Thymus (tissue), 14 donors: ENCODE measurements at places on chromosomes 12 and 14. TPM values are rescaled to one million over a fixed set of nuclear protein-coding genes. Genes with fewer than 3 reads are reported as not detected.

DNA sequence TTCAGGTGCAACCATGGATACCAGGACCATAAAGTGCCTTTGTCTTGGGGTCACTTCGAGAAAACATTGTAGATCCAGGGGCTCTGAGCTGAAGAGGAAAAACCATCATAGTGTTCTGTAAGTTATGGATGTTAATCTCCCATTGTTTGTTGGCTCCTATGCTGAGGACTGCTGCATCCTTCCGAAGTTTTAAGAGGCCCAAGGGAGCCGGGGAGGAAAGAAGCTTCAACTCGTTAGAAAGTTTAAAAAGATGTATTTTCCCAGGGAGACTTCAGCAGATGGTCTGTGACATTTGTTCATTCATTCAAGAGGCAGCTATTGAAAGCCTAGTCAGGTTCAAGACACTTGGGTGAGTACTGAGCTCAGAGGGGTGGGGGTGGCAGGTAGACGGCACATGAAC, 378.8 kb upstream of the TBX3 start:
- H3K4me3 ChIP-seq = no peak overlapping the region
- H3K36me3 ChIP-seq = no peaks in the 10 kb centered on the region
- H3K27ac ChIP-seq = no peak overlapping the region
- DNase-seq = no peak

- no peak overlapping the region for H3K27ac ChIP-seq
- H3K36me3 ChIP-seq = no peaks in the 10 kb centered on the region
- no peak overlapping the region for H3K4me3 ChIP-seq
- DNase-seq = no peak
Observed at GRCh38 chr12:740921-741320, 11.5 kb upstream of the WNK1 start.

DNA sequence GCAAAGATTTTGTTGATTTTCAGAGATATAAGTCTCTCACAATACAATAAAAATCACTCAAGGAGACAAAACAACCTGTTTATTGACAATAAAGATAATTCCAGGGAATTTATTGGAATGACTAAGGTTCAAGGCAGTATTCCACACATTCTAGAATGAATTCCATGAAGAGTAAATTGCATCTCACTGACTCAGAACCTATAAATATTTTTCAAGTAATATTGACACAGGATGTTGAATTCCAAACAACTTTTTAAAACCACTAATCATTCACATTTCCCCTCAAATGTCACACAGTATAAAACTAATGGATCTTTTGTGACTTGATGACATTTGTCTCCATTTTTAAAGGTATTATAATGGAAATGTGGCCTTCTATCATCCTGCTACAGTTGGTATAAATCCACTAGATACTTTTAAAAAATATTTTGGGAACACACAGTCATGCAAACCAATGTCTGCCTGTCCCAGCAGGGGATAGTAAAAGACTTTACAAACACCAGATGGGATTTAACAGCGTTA, 42.1 kb upstream of the LGR5 start:
- no peaks in the 10 kb centered on the region for H3K27me3 ChIP-seq
- H3K36me3 ChIP-seq = no peaks in the 10 kb centered on the region
- no peak overlapping the region for H3K4me3 ChIP-seq
- H3K4me1 ChIP-seq = no peaks in the 10 kb centered on the region
- H3K27ac ChIP-seq = no peak overlapping the region
- DNase-seq = no peak

- H3K4me3 ChIP-seq = no peak overlapping the region
- DNase-seq = no peak
- no peaks in the 10 kb centered on the region for H3K36me3 ChIP-seq
- no peaks in the 10 kb centered on the region for H3K27me3 ChIP-seq
- peaks cover 20% of the 10 kb centered on the region for H3K4me1 ChIP-seq
Observed at GRCh38 chr12:121980191-121980891, 41.3 kb upstream of the BCL7A start.

DNA sequence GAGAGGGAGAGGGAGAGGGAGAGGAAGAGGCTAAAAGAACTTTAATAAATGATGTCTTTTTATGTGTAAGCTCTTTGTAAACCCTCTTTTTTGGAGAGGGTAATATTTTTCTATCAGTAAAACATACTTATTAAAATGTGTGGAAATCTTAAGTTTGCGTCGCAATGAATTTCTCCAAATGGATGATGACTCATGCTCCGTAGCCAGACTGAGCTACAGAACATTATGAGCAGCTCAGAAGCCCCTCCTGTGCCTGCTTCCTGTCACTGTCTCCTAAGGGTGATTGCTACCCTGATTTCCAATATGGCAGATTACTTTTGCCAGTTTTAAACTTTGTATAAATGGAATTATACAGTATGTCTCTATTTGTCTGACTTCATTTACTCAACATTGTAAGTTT, 13.0 kb upstream of the PYGL start:
- no peaks in the 10 kb centered on the region for H3K4me1 ChIP-seq
- no peak overlapping the region for H3K27ac ChIP-seq
- DNase-seq = no peak
- no peak overlapping the region for H3K4me3 ChIP-seq
- no peaks in the 10 kb centered on the region for H3K36me3 ChIP-seq

GRCh38 chr14:37658156-37658555, 62.7 kb downstream of the TTC6 start:
- no peak overlapping the region for H3K27ac ChIP-seq
- no peaks in the 10 kb centered on the region for H3K27me3 ChIP-seq
- H3K4me3 ChIP-seq = no peak overlapping the region
- no peak for DNase-seq
- H3K36me3 ChIP-seq = no peaks in the 10 kb centered on the region

The BRI3BP gene
- 2.6 TPM for polyA plus RNA-seq

- H3K27ac ChIP-seq = peak overlapping the region; percentile 67
- DNase-seq = peak; percentile 53
- H3K4me1 ChIP-seq = peaks cover 3% of the 10 kb centered on the region
- H3K4me3 ChIP-seq = no peak overlapping the region
Observed at GRCh38 chr14:68248481-68249255, 429.1 kb downstream of the RAD51B start.

GRCh38 chr12:69508621-69509020, 38.4 kb downstream of the FRS2 start:
- no peaks in the 10 kb centered on the region for H3K27me3 ChIP-seq
- H3K27ac ChIP-seq = no peak overlapping the region
- DNase-seq = no peak
- no peak overlapping the region for H3K4me3 ChIP-seq
- H3K4me1 ChIP-seq = no peaks in the 10 kb centered on the region
- H3K36me3 ChIP-seq = no peaks in the 10 kb centered on the region

The SERPINA3 gene
- polyA plus RNA-seq = 120 TPM

- H3K27ac ChIP-seq = peak overlapping the region; percentile 72
- no peaks in the 10 kb centered on the region for H3K36me3 ChIP-seq
- H3K4me3 ChIP-seq = no peak overlapping the region
- DNase-seq = no peak
- no peaks in the 10 kb centered on the region for H3K27me3 ChIP-seq
Observed at GRCh38 chr14:76977793-76978720, 50.5 kb downstream of the IRF2BPL start.

GRCh38 chr14:39576736-39577135, 144.5 kb upstream of the FBXO33 start:
- DNase-seq = no peak
- no peak overlapping the region for H3K27ac ChIP-seq
- H3K4me3 ChIP-seq = no peak overlapping the region
- H3K27me3 ChIP-seq = no peaks in the 10 kb centered on the region

DNA sequence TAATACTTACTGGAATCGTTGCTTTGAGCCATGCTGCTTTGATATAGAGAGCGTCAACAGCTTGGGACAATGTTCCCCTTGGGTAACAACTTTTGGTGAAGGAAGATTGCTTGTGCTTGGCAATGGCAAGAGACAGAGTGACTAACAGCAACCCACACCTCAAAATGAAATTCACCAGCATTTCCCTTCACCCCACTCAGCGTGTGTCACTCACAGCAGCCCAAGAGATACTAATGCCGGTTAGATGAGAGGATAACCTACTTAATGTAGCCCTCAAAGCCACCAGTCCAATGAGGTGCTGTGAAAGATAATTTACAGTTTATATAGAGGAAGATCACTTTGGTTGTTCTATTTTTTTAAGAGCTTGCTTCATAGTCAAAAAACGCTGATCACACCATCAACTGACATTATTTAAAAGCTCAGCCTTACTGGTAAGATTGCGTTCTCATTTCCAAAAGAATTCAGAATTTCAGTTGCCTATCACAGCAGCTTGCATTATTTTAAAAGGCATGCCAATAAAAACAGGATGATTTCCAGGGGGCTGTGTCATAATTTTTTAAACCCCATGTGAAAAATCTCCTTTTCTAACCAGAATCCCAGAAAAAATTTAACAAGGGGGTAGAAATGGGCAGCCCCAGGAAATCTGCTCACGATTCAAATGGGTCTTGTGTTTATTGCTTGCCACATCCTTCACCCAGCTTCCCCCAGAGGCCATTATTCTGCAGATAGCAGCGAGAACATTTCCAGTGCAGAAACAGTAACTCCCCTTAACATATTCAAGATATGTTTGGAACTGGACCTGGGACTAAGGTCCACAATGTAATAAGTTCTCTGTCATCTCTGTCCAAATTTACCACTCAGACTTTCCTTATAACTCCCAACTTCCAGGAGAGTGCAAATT, at the start of gene IL26:
Gene IL26 (minus strand): TSS at position 235 of the 901 bp plus-strand sequence. CDS start 54 bp downstream, at position 181.
- no peaks in the 10 kb centered on the region for H3K36me3 ChIP-seq
- peaks cover 3% of the 10 kb centered on the region for H3K4me1 ChIP-seq
- H3K27ac ChIP-seq = no peak within 1 kb of the TSS
- H3K27me3 ChIP-seq = no peaks in the 10 kb centered on the region
- no peak for DNase-seq
- no peak within 1 kb of the TSS for H3K4me3 ChIP-seq

The KRT82 gene
- polyA plus RNA-seq = 0.34 TPM

The CCDC177 gene
- polyA plus RNA-seq = 0.02 TPM

GRCh38 chr12:110379197-110379596, 24.3 kb downstream of the ANAPC7 start:
- H3K27me3 ChIP-seq = no peaks in the 10 kb centered on the region
- DNase-seq = no peak
- H3K36me3 ChIP-seq = peaks cover 87% of the 10 kb centered on the region

The VRTN gene
- 0.02 TPM for polyA plus RNA-seq

DNA sequence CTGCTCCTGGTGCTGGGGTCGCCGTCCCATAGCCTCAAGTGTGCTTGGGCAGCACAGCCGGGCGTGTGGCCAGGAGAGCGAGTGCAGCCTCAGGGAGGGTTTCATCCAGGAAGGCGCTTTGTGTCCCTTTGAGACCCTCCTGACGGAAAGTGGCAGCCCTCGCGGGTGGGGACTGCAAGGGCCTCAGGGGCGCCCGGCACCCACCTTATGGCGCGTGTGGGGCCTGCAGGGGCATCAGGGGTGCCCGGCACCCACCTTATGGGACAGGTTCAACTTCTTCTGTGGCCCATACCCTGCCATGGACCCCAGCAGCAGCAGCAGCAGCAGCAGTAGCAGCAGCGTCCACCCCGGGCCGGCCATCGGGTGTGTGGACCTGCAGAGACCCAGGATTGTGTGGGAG, 4.5 kb downstream of the LRCOL1 start:
- no peak for DNase-seq
- peaks cover 1% of the 10 kb centered on the region for H3K4me1 ChIP-seq
- no peak overlapping the region for H3K27ac ChIP-seq
- H3K4me3 ChIP-seq = no peak overlapping the region

- H3K4me1 ChIP-seq = no peaks in the 10 kb centered on the region
- H3K36me3 ChIP-seq = no peaks in the 10 kb centered on the region
- H3K27ac ChIP-seq = no peak overlapping the region
- no peak overlapping the region for H3K4me3 ChIP-seq
- no peak for DNase-seq
Observed at GRCh38 chr14:32588448-32589320, 259.6 kb downstream of the AKAP6 start.

DNA sequence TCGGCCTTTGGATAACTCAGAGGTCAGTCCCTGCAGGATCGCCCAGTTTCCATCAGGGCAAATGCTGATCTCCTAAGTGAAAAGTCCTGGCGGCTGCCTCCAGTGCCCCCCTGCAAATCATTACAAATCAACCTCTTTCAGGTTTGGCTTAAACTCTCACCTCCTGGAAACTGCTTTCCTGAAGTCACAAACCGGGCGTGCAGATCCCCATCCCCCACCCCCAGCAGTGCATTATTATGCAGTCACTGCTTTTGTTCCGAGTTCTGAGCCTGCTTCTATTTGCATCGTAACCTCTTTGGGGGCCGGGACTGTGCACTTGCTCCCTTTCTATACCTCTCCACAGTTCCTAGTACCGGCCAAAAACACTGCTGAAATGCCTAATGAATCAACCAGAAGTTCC, at the start of gene USP44:
Gene USP44 (minus strand): TSS at position 172 of the 400 bp plus-strand sequence. CDS start 17,220 bp downstream, outside the sequence.
- peaks cover 18% of the 10 kb centered on the region for H3K27me3 ChIP-seq
- H3K36me3 ChIP-seq = no peaks in the 10 kb centered on the region
- H3K4me3 ChIP-seq = no peak within 1 kb of the TSS

DNA sequence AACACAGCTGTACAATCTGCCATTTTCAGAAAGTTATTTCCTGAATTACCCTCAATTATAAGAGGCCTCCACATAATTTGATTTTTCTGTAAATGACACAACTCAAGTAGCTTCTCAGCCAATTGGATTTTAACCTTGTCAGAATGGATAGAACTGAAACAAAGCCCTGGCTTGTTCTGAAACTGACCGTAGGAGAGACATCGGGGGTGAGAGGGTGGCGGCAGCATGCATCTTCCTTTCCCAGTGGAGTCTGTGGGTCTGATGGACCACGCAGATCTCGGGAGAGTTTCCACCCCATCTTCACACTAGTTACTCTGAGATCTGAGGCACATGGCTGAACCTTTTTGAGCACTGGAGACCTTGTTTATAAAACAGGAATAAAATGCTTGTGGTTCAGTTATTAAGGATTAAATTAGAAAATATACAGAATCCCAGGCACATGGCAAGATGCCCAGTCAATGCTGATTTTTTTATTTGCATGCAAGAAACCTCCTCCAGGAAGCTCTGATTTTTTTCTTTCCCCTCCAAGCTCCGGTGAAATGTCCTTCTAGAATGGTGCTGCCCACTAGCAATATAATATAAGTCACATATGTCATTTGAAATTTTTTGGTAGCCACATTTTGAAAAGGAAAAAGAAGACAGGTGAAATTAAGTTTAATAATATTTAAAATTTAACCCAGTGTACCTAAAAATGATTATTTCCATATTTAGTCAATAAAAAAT, 153.9 kb downstream of the CHST11 start:
- H3K36me3 ChIP-seq = peaks cover 12% of the 10 kb centered on the region
- no peaks in the 10 kb centered on the region for H3K4me1 ChIP-seq
- H3K27me3 ChIP-seq = no peaks in the 10 kb centered on the region
- H3K4me3 ChIP-seq = no peak overlapping the region
- DNase-seq = no peak
- no peak overlapping the region for H3K27ac ChIP-seq

The NANOG gene
- polyA plus RNA-seq = 0.02 TPM

The SYT1 gene
- polyA plus RNA-seq = 0.82 TPM

DNA sequence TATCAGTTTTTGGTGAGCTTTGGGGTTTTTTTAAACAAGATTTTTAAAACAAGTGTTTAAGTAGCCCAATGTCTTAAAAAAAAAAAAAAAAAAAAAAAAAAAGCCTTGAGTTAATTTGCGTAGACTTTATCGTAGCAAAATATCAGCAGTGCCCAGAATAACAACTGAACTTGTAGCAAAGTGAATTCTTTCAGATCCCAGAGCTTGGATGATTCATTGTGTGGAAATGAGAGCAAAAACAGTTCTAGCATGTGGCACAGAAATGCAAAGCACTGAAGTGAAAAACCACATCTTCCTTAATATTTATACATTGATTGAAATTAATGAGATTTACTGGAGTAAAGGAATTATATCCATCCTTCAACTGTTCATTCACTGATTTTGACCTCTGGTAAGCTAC, 258.1 kb downstream of the EGLN3 start:
- no peaks in the 10 kb centered on the region for H3K36me3 ChIP-seq
- H3K4me3 ChIP-seq = no peak overlapping the region
- H3K4me1 ChIP-seq = no peaks in the 10 kb centered on the region
